ENCODE measurements at places on chromosomes 6 and 20.

- no peak for DNase-seq
Observed at GRCh38 chr6:165110860-165111259, 198.5 kb downstream of the C6orf118 start.

GRCh38 chr6:89138173-89138572, 7.7 kb upstream of the PM20D2 start:
- DNase-seq, result no peak

GRCh38 chr20:14232650-14233049, 104.8 kb downstream of the FLRT3 start:
- DNase-seq, result no peak

DNA sequence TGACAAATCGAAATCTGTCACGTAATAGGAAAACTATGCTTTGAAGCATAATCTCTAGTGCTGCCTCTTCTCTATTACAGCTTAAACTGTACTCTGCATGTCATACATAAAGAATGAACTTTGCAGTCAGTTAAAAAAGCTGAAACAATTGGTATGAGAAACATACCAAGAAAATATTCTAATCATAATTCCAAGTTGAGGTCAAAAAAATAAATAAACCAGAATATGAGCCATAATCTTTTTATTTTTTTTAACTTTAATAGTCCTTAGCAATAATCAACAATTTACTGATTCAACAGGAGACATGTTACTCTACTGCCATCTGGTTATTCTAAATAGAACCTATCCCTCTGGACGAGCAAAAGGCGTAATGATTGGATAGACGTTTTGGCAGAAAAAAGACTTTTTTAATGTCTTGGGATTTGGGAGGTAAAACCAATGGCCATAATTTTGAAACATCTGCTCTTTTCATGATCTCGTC, 224.4 kb upstream of the FLRT3 start:
- no peak for DNase-seq

DNA sequence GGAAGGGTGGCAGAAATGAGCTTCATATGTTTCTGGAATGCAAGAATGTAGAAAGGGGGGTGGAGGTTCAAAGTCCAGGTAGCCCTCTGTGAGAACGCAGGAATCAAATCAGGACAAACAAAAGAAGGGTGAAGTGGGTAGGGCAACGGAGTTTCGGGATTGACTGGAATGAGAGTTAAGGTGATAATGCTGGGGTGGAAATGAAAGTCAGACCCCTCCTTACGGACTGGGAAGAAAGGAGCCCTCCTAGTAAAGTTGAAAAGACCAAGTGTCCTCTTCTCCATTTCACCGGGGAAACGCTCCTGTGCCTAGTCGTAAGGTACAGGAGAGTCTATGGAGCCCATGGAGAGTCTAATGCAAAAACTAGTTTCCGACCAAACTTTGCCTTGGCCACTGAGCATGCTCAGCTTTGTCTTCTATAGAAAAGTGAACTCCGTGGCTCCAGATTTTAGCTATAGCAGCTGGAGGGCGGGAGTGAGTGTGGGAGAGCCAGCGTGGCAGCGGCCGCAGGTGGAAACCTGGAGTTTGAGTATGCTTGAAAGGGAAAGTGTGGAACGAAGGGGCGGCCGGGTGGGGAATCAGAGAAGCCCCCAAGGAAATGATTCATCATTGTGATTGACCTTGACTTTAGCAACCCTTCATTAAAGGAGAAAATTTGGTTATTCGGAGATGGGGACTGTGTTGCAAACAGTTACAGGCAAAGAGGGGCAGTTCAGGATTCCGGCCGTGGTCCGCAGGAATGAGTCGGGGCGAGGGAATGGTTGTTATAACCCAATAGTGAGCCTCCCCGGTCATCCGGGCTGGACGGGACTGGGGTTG, 1.3 kb upstream of the LRRC1 start:
- DNase-seq, result peak; percentile 51

DNA sequence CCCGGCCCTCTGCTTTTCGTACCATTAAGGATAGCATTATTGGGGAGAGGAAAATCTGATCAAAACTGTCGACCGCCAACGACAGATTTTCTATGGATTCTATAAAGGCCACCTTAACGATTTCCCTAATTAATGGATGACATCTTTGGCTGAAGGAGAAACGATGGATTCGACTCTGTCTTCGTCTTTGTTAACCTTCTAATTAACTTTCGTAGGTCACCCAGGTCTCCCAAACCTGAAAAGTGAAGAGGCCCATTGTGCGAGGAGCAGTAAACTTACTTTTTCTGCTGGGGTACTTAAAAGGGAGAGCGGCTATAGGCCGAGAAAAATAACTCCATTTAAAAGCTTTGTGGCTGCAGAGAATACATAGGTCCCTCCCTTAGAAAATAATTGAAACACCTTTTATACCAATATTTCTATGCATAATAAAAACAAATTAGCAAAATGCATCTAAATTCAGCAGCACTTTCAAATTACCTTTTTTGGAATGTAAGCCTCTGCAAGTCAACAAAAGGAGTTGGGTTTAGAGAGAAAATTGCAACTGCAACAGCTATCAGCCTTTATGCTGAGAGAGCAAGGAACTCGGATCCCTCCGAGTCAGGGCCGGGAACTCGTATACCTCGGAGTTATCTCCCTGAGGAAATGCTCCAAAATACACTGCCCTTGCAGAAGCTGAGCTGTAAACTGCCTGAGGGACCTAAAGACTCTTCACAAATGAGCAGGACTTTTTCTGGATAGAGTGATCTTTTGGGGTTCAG, 31.4 kb upstream of the NR2E1 start:
- DNase-seq, result no peak

DNA sequence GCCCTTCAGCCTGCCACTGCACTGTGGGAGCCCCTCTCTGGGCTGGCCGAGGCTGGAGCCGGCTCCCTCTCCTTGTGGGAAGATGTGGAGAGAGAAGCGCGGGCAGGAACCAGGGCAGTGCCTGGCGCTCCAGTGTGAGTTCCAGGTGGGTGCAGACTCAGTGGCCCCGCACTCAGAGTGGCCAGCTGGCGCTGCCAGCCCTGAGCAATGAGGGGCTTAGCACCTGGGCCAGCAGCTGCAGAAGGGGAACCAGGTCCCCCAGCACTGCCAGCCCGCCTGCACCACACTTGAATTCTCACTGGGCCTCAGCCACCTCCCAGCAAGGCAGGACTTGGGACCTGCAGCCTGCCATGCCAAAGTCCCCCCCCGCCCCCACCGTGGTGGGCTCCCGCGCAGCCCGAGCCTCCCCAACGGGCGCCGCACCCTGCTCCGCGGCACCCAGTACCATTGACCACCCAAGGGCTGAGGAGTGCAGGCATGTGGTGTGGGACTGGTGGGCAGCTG, 205.9 kb downstream of the CLVS2 start:
- DNase-seq, result no peak

- DNase-seq, result no peak
Observed at GRCh38 chr6:40888456-40888990, 150.5 kb downstream of the UNC5CL start.

- DNase-seq, result no peak
Observed at GRCh38 chr20:60310560-60311349, 352.5 kb downstream of the CDH26 start.

GRCh38 chr20:33160681-33161080, 7.3 kb upstream of the BPIFA2 start:
- DNase-seq, result no peak

GRCh38 chr20:50172347-50173013, 18.1 kb upstream of the CEBPB start:
- DNase-seq, result no peak

GRCh38 chr20:37911838-37912281, 8.9 kb downstream of the VSTM2L start:
- DNase-seq, result no peak

DNA sequence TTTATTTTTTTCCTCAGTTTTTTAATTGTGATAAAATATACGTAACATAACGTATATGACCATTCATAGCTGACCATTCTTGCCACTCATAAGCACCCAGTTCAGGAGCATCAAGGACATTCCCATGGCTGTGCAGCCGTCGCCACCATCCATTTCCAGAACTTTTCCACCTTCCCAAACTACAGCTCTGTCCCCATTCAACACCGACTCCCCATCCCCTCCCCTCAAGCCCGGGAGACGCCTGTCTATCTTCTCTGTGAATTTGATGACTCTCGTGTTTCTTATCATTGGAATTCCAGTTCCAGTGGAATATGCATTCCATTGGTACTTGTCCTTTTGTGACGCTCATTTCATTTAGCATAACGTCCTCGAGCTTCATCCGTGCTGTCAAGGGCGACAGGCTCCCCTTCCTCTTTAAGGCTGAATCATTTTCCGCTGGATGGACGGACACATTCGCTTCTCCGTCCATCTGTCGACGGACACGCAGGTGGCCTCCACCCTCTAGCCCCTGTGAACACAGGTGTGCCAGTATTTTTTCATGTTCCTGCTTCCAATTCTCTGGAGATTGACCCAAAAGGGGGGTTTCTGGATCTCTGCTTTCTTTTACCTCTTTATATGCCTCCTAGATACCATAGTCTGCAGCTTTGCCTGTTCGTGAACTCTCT, 88.1 kb downstream of the YTHDF1 start:
- no peak for DNase-seq

DNA sequence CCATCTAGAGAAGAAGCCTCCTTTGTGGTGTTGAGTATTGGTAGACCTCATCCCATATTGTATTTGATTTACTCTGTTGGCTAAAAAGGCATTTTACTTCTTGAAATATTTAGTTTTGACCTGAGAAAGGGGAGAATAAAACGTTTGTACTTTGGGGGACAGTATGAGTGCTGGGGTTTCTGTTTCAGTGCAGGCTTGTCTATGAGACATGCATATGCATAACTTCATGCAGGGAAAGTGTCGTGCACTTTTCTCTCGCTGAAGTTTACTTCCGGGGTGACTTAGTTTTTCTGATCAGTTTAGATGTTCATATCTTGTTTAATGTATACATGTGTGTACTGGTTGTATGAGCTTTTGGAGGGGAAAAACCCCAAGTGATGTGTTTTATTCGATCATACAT, 59.5 kb downstream of the UTRN start:
- DNase-seq, result no peak

- DNase-seq, result no peak
Observed at GRCh38 chr6:163814494-163815364, 400.2 kb downstream of the QKI start.

GRCh38 chr6:170253910-170254269, 37.0 kb downstream of the DLL1 start:
- no peak for DNase-seq

GRCh38 chr20:9035126-9035525, 33.8 kb upstream of the PLCB4 start:
- no peak for DNase-seq

DNA sequence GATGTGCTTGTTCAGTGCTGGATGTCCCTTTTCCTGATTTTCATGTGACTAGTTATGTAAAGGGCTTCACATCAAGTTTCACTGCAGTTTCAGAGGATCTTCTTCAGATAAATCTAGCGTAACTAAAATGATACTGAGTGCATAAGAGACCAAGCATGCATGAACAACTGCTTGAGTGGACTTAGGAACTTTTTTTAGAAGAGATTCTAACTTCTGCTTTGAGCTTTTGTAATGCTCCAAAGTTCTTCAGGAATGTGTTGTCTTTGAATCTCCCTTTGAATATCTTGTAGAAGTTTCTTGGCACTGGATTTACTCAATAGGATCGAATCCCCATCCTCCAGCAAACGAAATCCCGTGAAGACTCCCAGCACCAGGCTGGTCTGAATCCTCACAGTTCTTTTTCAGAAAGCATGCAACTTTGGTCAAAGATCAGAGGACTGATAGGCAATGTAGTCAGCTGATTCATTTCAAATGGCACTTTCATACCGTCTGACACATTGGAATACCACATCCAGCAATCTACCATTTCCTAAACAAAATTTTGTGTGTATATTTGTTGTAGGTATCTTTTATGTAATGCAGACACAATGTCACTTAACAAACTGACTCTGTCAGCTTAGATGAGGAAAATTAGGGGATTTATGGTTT, 33.2 kb downstream of the ENPP1 start:
- DNase-seq, result no peak

GRCh38 chr6:136786658-136787057, 5.6 kb downstream of the MAP3K5 start:
- no peak for DNase-seq

- DNase-seq, result no peak
Observed at GRCh38 chr20:13786143-13786828, 1.5 kb downstream of the NDUFAF5 start.

- DNase-seq, result no peak
Observed at GRCh38 chr6:111110036-111110435, 22.7 kb downstream of the SLC16A10 start.

- DNase-seq, result no peak
Observed at GRCh38 chr6:30884521-30885480, 482 bp downstream of the DDR1 start.

- DNase-seq, result no peak
Observed at GRCh38 chr6:118872726-118873125, 21.2 kb upstream of the ASF1A start.

- DNase-seq, result no peak
Observed at GRCh38 chr20:14883324-14883723, 545.9 kb upstream of the FLRT3 start.

DNA sequence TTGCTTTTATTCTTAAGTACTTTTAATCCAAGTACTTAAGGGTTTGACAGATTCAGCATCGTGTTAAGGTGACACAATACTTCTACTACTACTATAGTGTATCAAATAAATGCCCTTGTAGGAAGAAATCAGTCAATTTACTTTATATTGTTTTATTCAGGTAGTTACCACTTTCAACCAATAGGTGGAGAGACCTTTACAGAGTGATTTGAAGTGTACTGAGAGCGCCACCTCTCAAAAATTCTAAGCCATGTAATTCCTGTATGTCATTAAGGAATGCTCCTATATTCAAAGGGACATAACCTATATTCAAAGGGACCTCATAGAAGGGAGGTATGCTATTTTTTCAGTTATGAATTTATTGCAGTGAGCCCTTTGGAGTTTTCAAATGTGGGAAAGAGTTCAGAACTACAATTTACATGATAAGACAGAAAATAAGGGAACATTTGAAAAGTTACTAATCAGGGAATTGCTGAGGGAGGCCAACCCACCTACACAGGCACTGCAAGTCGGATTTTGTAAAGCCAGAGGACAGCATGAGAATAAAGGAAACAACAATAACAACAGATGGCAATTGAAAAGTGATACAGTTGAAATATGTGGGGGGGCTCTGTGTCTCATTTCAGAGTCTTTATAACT, 955.6 kb downstream of the TBC1D32 start:
- peak; percentile 12 for DNase-seq

- no peak for DNase-seq
Observed at GRCh38 chr6:87070741-87071140, 24.2 kb downstream of the CGA start.

DNA sequence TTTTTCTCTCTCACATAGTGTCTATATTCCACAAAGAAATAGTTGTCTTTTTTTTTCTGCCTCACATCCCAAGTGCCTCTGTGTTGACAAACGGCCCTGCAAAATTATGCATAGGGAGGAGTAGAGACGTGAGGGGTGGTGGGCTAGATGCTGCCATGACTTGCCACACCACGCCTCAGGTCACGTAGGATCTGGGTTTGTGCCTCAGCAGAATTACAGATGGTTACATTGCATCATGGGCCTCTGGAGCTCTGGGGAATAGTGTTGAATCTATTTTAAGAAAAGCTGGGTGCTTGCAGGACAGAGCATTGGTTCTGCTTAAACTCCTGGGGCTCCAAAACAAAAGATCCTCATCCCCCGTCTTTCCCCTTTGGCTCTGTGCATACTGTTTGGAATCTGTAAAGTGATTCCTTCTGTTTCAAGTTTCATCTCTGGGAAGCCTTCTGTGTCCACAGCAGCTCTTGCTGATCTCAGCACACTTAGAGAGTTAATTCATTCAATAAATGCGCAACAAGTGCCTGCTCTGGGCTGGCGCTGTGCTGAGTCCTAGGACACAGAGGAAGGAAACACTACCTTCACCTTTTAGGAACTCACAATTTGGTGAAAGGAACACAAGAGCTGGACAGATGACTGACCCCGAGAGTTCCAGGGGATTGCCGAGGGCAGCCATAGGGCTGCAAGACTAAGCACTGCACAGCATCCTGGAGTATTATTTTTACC, 2.4 kb downstream of the FANCE start:
- DNase-seq, result no peak

Measured in CMK (cell line).